Stimulated activated CD4-positive, alpha-beta T cell treated with anti-CD3 and anti-CD28 coated beads, Interleukin-4, amount 100 ng/mL, for 4 hours (primary cell): ENCODE measurements at places on chromosomes 11 and 22.
A peak's percentile ranks its signal among the peaks of the same experiment; 100 is the strongest.

DNA sequence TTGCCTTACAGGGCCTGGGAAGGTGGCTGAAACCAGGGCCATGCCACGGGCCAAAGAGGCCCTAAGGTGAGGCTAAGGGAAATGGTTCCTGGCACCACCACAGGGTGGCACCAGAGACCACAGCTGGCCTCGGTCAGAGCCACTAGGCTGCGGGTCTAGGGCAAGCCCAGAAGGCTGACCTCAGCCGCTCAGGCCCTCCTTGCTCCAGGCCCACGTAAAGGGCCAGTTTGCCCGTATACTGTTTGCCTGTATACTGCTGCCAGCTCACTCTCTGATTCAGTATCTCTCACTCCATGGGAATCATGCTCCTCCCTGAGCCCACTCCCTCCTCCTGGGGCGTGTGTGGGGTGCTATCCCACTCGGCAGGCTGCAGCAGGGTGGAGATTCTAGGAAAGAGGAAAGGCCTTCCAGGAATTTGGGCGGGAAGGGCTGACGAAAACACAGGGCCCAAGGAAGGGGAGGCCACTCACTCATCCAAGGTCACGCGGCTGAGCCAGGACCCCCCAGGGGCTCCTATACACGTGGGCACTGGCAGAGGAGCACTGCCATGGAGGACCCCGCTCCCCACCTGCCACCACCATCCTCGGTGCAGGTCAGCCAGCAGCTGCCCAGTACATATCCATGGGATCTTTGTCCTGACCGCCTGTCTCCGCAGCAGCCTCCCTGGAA, 62.4 kb downstream of the NECTIN1 start:
- DNase-seq: peak; percentile 37

- DNase-seq: no peak
These were observed 239.1 kb upstream of the ARHGAP20 start for GRCh38 chr11:110951037-110951949.

- no peak for DNase-seq
These were observed 81.7 kb downstream of the PHF21B start for GRCh38 chr22:44928136-44928463.

DNA sequence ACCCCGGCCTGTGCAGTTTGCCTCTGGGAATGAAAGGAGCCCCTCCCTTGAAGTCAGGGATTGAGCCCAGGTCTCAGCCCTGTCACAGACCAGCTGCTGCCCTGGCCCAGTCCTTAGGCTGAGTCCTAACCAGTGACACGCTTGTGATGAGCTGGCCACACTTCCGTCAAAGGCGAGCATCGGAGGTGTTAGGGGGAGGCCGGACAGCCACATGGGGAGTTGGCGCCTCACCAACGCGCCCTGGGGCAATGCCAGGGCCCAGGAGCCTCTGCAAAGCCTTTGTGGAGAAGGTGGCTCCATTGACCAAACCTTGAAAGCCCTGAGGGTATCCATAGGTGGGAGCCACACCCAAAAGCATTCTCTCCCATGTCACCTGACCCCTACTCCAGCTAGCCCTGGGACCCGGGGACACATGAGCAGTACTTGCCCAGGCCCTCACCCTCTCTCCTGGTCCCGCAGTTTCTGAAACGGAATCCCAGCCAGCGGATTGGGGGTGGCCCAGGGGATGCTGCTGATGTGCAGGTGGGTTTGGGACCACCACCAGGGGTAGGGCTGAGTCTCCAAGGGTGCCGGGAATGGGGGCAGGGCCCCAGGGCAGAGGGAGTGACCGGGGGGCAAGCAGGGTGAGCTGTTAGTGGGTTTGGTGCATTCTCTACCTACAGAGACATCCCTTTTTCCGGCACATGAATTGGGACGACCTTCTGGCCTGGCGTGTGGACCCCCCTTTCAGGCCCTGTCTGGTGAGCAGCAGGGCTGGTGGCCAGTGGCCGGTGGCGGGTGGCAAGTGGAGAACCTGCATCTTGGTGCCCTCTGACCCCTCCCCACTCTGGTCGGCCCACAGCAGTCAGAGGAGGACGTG, 3.7 kb downstream of the PTPRCAP start:
- DNase-seq: no peak

DNA sequence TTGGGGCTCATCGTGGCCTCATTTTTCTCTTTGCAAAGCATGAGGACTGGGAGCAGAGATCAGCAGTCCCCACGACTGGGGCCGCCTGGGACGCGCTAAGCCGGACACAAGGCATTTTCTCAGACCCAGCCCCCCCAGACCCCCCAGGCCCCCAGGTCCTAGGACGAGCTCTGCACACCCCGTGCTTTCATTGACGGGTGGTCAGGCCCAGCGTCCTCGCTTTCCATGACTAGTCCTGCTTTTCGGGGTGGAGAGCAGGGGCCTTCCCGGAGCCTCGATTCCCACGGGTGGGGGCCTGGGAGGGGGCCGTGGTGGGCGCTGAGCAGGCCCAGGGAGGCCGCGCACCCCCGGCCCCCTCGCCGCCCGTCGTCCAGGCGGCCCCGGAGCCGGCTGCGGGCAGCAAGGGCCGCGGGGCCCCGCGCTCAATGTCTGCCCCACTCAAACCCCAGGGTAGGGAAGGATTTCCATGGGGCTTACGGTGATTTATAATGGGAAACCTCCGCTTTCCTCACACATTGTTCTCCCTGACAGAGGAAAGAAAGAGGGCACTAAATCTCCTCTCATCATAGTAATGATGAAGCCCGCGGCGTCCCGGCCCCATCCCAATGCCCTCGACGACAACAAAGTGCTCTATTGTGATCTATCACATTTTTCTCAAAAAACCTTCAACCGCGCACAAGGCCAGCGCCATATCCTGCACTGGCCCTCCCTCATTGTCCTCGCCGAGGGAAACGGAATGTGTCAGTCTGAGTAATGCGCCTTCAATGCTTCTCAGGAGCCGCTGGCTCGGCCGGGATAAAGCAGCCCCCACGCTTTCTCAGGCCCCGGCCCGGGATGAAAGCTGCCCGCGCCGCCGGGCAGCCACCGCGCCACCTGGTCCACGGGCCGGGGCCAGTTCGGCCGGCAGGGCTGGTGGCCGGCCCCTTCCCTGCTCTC, 10.4 kb upstream of the LINC01488 start:
- no peak for DNase-seq

GRCh38 chr11:134988495-134988894, 576.5 kb upstream of the B3GAT1 start:
- no peak for DNase-seq

- no peak for DNase-seq
These were observed 13.1 kb downstream of the MTMR2 start for GRCh38 chr11:95910638-95911368.
